ENCODE measurements at places on chromosomes 16 and 17.

DNA sequence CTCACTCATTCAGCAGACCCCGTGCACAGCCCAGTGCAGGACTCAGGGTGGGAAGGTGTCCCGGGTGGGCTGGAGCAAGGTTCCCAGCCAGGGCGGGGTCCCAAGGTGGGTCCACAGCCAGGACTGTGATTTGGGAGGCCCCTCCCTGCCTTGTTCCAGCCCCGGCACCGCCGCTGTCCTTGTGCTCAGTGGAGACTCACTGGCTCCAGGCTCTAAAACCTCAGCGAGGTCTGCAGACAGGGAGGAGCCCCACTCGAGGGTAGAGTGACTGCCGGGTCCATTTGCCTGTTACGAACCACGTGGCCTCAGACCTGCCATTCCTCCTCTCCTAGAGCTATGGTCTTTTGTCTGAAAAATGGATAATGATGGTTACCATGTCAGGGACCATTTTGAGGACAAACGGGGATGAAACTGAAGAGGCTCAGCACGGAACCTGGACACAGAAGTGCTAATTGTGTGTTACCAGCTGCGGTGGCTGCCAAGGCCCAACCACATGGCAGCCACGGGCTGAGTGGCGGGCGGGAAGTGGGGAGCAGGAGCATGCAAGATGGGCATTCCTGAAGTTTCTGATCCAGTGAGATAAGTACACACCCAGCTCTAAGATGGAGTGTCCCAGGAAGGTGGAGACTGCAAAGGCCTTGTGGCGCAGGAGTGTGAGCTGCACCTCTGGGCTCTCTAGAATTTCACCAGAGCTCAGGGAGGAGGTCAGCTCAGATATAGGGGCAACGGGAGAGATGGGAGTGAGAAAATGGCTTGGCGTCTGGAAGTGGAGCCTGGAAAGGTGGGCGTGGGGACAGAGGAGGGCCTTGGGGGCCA, 317.6 kb downstream of the SEC14L1 start:
- DNase-seq, result peak; percentile 56

GRCh38 chr16:20853981-20854620, 46.1 kb downstream of the DCUN1D3 start:
- no peak for DNase-seq

- no peak for DNase-seq
Observed at GRCh38 chr17:10733666-10734065, 3.8 kb upstream of the TMEM220 start.

- no peak for DNase-seq
Observed at GRCh38 chr16:56679818-56680217, 2.5 kb upstream of the MT1X start.

GRCh38 chr16:62408760-62409159, 372.5 kb upstream of the CDH8 start:
- no peak for DNase-seq

DNA sequence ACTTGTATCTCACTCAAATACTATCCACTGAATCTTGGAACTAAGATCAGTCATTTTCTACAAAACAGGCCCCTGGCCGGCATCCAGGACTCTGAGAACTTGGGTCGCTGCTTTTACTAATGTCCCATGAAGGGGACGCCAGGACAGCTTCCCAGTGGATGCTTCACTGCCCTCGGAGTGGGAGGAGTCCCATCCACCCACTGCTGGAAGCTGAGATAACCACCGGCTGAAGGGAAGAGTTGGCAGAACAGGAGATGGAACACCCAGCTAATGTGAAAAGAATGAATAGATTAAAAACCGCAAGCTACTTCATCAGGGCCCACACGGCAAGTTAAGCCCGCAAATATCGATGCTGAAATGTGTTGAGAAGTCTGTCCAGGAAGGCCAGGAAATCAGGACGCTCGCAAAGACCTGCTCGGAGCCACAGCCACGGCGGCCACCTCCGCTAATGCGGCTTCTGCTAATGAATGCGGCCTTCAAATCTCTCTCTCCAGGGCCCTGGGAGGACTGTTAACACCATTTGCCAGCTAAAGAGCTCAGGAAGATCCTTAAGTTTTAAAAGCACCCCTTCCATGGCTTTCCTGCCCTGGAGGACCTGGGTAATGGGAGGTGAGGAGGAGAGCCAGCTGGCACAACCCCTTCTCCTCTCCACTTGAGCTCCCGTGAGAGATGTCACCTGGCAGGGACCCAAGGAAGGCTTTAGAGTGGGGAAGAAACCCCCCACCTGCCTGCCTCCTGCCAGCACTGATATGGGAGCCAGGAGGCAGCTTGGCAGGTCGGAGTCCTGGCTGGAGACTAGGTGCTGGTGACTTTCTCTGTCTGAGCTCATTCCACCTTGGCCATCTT, 226.6 kb upstream of the RPL38 start:
- no peak for DNase-seq

- DNase-seq, result peak; percentile 71
Observed at GRCh38 chr16:57277586-57277985, 6.9 kb downstream of the PLLP start.

DNA sequence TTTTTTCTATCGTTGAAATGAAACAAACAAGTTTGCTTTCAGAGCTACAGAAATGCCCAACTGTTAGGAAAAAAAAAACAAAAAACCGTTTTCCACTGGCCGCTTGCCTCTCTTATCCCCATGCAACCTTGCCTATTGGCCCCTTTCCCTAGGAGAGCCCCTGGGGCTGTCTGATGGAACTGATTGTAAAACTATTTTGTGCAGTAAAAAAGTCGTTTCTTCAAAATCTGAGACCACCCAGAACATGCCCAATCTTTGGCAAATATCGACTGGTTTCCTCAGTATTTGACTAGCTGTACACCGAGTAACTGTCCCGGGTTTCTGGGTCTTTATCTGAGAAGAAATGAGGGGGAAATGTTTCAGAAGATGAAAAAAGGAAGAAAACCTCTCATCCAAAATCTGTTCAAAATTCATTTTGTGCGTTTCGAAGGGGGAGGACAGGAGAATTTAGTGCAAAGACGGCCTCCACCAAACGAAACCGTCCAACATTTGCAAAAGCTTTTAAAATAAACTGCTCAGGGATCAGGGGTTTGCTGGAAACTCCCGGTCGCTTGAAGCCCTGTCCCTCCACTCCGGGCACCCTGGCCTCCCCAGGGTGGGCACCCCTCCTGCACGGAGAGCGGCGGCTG, 1.1 kb upstream of the GNAO1 start:
- DNase-seq, result no peak

- DNase-seq, result no peak
Observed at GRCh38 chr17:73013816-73014663, 78.4 kb downstream of the SLC39A11 start.

DNA sequence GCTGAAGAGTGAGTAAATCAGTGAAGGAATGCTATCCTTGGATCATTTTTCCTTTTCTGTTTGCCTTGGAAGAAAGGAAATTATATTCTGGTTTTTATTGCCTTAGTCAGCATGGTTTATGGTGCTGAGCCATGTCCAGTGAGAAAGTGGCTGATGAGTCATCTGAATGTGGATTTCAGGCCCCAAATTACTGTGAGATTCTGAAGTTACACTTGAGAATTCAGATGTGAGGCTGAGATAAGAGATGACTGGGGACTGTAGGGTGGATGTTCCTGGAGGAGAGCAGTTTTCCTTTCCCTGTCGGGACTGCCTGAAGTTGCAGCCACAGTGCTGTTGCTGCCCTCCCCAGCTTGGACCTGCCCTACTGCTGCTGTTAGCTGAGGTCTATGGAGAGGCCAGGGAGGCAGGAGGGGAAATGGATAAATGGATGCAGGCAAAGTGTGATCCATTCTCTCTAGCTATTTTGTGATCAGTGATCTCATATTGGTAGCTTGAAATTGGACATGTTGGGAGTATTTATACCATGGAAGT, 4.2 kb upstream of the MAP3K14 start:
- DNase-seq, result no peak

DNA sequence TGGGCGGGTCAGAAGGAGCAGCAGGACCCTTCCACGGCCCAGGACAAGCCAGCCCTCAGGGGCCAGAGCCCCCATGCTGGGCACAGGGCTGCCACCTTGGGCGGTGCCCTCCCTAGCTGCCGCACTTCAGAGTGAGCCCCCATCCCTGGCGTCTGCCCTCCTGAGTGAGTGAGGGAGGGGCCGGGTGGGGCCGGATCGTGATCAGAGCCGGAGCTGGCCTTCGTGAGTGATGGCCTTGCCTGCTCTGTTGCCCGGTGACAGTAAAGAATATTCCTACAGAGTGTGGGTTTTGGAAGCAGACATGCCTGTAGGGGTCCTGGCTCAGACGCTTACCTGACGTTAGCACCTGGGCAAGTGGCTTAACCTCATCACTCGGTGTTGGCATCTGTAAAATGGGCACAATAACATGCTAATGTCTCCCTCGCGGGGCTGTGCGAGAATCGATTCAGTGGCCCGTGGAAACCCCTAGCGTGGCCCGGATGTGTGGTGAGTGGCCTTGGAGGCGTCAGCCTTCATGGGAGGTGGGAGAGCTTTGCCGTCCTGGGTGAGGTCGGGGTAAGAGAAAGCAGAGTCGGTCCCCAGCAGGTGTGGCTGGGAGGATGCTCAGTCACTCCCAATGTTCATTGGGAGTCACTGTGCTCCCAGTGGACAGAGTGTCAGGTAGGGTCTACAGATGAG, 26.1 kb downstream of the JPH3 start:
- no peak for DNase-seq

GRCh38 chr16:81466356-81466980, 21.9 kb downstream of the CMIP start:
- no peak for DNase-seq

GRCh38 chr16:88773812-88774291, 11.2 kb downstream of the PIEZO1 start:
- no peak for DNase-seq

GRCh38 chr16:78659668-78660217, 560.3 kb downstream of the WWOX start:
- no peak for DNase-seq

GRCh38 chr16:55113210-55113609, 182.5 kb downstream of the IRX5 start:
- DNase-seq, result no peak

GRCh38 chr16:73067671-73068540, 20.0 kb upstream of the ZFHX3 start:
- DNase-seq, result no peak

DNA sequence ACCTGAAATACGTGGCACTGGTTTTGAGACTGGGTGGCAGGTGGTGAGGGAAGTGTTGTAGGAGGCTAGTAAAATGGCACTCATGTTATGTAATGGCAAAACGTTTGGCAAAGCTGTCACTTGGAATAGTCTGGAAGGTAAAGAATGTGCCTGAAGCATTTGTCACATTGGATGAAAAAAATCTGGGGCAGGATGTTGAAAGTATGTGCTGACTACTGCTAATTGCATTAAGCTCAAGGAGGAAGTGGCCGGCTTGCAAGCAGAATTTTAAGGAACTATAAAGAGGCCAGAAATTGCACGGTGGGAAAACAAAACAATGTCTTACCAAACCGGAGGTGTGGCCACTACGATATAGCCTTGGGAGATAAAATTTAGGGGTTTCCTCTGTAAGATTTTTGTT, 26.6 kb upstream of the NLRP1 start:
- no peak for DNase-seq

DNA sequence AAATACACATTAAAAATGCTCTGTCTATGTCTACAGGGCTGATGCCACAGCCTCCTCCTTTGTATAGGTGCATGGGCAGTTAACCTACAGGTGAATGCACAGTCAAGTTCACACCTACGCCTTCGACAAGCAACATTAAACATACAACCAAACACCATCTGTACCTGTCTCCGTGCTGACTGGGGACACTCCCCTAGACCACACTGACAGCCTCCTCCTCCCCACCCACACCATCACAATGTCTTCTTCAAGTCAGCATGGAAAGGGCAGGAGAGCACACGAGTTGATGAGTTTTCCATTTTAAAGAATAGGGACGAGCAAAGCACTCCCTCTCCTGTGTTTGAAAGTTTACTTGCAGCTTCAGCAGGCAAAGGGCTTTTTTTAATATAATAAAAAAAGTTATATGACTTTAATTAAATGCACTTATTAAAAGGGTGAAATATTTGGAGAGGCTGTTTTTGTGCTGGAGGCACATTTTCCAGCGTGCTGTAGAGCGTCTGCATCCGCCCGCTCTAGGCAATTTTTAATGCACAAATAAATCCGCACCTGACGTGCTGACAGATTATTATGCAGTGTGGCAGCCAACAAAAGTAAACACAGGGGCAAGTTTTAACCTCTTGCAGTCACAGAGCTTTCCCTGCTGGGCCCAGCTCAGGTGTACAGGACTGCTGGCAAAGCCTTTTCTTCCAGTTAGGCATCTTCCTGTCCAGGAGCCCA, 367.9 kb downstream of the SOX9 start:
- DNase-seq, result no peak

GRCh38 chr17:73363442-73364154, 51.8 kb upstream of the CDC42EP4 start:
- no peak for DNase-seq

DNA sequence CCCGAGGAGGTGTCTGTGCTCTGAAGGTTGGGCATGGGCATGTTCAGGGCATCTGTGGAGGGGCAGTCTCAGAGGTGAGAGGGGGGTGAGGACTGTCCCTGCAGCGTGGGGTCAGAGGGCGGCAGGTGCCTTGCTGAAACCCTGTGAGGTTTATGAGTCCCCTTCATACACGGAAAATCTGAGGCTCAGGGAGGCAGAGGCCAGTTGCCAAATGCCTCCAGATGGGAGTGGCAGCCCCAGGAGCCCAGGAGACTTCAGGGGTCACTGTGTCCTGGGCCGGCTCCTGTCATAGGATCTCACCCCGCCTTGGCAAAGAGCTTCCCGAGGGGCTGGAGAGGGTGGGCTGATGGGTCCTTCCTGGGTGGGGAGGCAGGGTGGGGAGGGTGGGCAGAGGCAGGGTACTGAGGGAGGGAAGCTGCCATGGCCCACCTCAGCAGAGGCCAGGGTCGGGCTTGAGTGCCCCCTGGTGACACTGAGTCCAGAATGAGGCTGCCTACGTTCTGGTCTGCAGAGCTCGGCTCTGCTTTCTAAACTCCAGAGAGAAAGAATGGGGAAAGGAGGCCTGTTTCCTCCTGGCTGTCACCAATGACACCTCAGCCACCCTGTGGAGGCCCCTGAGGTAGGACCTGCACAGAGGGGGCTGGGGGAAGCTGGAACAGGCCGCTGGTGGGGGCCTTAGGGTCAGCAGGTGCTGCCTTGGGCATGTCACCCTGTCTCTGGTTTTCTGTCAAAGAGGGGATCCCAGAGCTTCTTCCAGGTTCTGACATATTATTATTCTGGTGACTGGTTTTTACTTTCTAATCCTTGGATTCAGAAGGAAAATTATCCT, 1.1 kb downstream of the LGALS9 start:
- no peak for DNase-seq

DNA sequence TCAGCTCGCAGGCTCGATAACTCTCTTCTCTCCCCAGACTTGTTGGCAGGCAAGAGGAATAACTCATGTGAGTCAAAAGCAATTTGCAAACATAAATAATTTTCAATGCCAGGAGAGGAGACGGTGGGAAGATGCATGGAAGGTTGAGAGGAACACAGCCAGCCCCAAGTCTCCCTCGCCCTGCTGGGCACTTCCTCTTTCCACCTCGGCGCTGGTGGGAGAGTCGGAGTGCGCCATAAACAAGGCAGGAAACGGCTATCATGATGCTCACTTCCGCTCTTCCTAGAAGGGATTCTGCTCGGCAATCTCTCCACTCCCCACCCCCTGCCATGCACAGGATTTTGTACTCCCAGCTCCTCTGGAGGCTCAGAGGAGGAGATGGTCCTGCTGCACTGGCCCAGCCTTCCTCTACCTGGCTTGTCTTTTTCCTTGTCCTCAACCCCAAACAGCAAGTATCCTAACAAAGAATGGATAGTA, 13.0 kb downstream of the CBX4 start:
- DNase-seq, result no peak

- DNase-seq, result no peak
Observed at GRCh38 chr16:3495176-3495575, at the start of gene C16orf90. Gene C16orf90 (minus strand): TSS chr16:3495489. CDS start chr16:3495421, 68 bp downstream.
